T-helper 1 cell (primary cell): ENCODE measurements at places on chromosomes 13 and 19.

- no peak for DNase-seq
Measured at GRCh38 chr13:98299235-98299965, 122.3 kb upstream of the RNF113B start.

DNA sequence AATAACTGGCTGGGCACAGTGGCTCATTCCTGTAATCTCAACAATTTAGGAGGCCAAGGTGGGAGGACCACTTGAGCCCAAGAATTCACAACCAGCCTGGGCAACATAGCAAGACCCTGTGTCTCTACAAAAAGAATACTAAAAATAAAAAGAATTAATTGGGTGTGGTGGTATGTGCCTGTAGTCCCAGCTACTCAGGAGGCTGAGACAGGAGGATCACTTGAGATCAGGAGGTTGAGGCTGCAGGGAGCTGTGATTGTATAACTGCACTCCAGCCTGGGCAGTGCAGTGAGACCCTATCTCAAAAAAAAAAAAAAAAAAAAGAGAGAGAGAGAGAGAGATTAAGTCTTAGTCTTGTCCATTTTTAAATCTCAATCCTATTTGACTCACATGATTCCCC is 35.6 kb upstream of the SERPINE3 start:
- no peak for DNase-seq

DNA sequence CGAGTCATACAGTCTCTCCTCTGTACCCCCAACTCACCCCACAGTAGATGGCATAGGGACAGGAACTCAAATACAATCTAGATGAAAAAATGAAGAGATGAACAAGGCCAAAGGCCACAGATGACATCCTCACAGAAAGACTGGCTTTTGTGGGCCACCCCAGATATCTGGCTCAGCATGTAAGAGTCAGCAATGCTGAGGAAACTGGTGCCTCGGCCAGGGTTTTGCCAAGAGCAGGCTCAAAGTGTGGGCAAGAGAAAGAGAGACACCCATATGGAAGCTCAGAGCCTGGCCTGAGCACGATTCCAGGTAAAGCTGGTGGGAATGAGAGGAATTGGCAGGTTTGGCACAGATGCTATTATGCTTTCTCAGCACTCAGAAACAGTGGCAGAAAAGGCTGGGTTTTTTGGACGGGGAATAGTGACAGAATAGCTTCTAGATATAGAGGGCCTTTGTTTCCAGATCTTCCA is 460.6 kb downstream of the FOXO1 start:
- DNase-seq: no peak

GRCh38 chr13:49494645-49495044 is 1.1 kb upstream of the PHF11 start:
- no peak for DNase-seq

DNA sequence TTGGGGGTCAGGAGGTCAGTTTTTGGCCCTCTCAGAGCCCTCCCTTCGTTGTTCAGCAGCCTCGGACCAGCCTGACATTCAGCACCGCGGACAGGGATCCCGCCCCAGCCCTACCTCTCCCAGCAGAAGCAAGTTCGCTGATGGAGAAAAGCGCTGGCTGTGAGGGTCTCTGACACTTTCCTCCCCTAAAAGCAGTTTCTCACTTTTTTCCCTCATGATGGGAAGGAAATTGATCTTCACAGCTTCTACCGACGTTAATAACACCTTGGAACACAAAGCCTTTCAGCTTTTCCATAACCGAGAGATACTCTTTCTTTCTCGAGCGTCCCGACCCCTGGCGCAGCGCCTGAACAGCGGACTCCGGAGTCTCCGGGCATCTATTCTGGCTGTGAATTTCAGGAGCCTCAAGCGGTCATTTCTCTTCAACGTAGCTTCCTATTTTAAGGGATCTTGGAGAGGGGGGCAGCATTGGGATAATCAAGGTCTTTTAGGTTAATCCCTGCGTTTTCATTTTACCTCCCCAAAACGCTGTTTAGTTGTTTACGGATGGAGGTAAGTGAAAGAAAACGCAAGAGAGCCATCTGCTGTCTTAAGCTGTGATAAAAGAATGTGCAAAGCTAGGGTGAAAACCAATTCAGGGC is 467.2 kb downstream of the ITGBL1 start:
- DNase-seq: no peak

DNA sequence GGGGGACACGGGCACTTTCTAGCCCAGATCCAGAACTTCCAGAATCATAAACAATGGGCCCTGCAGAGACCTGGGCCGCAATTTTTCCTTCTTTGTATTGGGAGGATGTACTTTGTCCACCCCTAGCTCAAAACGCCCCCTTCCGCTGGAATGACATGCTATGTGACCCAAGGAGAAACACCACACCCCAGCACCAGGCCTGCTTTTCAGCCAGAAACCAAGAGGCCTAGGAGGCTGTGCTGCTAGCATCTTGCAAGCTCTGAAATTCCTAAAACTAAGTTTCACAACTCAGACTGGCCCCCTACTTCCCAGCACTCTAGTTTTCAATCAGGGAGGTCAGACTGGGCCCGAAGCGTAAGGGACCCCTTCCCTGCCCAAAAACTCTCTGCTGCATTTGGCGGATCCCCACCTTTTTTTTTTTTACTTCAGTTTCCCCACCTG is 538 bp downstream of the LSM4 start:
- peak; percentile 59 for DNase-seq
